Osteocyte (in vitro differentiated cells): ENCODE measurements at places on chromosomes 1 and 21. TPM values are rescaled to one million over a fixed set of nuclear protein-coding genes. Genes with fewer than 3 reads are reported as not detected.

Gene SPRR3
- total RNA-seq, result not detected in 2 replicates

Gene RNF2
- 19.5 and 21.7 TPM in 2 replicates for total RNA-seq

Gene ASCL5
- not detected in 2 replicates for total RNA-seq

Gene S100A5
- 1.0 TPM in 1 of 2 replicates, not detected in the other for total RNA-seq

Gene PRMT6
- 18.5 and 19.7 TPM in 2 replicates for total RNA-seq

Gene FOXE3
- not detected in 2 replicates for total RNA-seq

Gene PTAFR
- total RNA-seq, result 0.08 TPM in 1 of 2 replicates, not detected in the other

Gene CFAP74
- not detected in 2 replicates for total RNA-seq

Gene APCS
- not detected in 2 replicates for total RNA-seq

Gene AMPD1
- not detected in 2 replicates for total RNA-seq

Gene IL19
- total RNA-seq, result not detected in 2 replicates

Gene TNFRSF14
- 6.5 TPM in 2 replicates for total RNA-seq

Gene CTSE
- total RNA-seq, result not detected in 2 replicates

Gene MYOM3
- total RNA-seq, result not detected in 2 replicates

Gene OR2T33
- not detected in 2 replicates for total RNA-seq

Gene CLDN19
- total RNA-seq, result not detected in 2 replicates

Gene TEDDM1
- not detected in 2 replicates for total RNA-seq

Gene WLS
- total RNA-seq, result 334 and 341 TPM in 2 replicates

Gene KRTAP19-5
- not detected in 2 replicates for total RNA-seq

Gene OR2T11
- total RNA-seq, result not detected in 2 replicates

Gene THEM5
- total RNA-seq, result not detected in 2 replicates

Gene CR1L
- total RNA-seq, result not detected in 2 replicates

Gene TMEM82
- not detected in 2 replicates for total RNA-seq

Gene AGL
- 14.3 and 17.3 TPM in 2 replicates for total RNA-seq

Gene TRIM58
- total RNA-seq, result 1.2 and 1.5 TPM in 2 replicates

Gene DCDC2B
- not detected in 2 replicates for total RNA-seq
